A172 (cell line): ENCODE measurements at places on chromosomes 7 and 10. TPM values are rescaled to one million over a fixed set of nuclear protein-coding genes. Genes with fewer than 3 reads are reported as not detected.

- no peak for DNase-seq
Measured at GRCh38 chr10:95377950-95378349, 87.1 kb upstream of the PDLIM1 start.

- DNase-seq: no peak
Measured at GRCh38 chr7:1642291-1642731, 27.8 kb upstream of the ELFN1 start.

DNA sequence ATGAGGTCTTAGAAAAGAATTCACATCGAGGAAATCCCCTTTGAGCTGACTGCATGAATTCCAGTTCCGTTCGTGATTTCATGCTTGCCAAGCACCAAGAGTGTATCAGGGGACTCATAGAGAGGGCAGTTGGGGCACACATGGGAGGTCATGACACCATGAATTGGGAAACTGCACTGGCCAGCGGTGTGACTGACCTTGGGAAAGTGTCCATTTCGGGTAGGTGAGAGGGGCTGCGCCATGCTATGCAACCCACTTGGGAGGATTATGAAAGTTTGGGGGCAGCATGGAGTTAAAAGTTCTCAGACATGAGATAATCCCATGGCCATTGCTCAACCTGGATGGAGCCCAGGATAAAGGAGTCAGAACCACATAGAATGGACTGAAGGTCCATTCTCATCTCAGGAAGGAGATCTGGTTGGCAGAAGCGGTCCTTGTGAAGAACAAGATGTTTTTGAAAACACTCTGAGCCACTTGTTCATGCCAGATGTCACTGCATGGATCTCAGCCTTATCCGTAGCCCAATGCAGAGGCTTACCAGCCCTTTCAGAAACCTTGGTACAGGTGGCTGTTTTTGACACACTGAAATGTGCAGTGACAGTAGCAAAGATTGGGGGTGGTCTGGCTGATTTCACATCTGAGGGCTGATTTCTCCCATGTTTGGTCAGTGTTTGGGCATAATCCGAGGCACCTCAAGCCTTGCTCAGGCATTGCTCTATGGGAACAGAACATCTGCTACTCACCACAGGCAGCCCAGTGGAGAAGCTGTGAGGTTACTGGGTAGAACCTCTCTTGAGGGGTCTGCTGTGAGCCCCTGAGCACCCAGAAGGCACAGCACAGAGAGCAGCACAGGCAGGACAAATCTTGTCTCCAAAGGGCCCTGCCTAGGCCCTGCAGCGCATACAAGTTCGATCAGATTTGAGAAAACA is 252.3 kb downstream of the CXCL12 start:
- no peak for DNase-seq

ANKRD61 gene
- total RNA-seq: 1.0 TPM in 1 of 2 replicates, not detected in the other

DNA sequence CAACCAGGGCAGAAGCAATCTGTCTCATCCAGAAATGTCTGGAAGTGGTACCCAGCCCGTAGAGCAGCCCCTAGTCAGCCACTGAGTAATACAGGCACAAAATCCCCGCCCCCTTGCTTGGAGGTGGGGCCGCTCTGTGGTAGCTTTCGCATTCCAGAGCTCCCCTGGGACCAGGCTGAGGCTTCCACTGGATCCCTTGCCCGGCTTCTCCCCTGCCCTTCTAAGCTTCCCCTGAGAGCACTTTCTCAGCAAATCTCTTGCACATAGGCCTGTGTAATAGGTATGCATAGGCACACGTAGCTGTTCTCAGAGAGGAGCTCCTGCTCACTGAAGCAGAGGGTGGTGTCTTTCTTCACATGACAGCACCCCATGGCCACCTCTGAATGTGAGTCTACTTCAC is 144.2 kb downstream of the BMS1 start:
- DNase-seq: peak; percentile 10

GRCh38 chr7:99392659-99393354 is 15.6 kb downstream of the PDAP1 start:
- DNase-seq: no peak

OSBPL3 gene
- total RNA-seq: 17.5 and 19.1 TPM in 2 replicates

DNA sequence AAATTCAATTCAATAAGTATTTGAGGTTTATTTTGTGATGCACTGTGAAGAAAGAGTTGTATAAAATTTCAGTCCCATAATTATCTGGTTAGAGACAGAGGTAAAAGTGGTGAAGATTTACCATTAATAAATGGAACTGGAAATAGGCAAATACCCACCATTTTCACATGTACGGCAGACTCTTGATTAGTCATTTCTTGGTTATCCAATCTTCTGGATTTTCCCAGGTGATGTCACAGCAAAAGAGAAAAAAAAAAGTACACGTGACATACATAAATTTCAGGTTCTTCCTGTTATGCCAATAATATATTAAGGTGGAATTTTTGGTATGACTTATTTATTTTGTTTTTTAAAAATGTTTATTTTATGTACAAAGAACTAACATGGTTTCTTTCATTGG is 26.8 kb downstream of the NT5C3A start:
- DNase-seq: no peak

DNA sequence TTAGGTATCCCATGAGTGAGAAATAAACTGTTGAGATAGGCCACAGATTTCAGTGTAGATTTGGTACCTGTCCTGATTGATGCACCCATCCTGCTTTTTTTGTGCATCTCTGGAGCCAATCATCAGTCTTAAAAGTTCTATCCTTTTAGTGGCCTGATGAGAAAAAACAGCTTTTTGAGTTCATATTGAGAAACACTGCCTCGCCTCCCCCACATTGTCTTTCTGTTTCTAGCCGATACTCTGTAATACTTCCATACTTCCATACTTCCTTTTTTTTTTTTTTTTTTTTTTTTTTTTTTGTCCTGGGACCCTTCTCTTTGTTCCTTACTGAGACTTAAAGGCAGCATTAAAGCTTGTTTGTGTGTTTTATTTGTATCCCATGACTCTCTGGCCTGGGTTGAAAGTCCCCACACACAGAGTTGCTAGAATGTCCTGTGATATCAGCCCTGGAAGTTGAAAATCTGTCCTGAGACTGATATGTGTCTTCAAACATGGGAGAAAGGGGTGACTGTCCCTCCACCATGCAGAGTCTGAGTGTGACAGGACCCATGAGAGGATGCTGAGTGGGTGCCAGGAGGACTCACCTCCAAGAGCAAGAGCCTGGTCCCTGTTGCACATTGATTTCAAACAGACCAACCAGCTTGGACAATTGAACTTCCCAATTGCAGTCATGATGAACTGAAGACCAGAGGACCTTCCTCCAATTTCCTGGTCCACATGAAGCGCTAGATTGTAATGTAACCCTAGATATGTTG is 5.7 kb downstream of the ZNF22 start:
- DNase-seq: no peak

SORCS1 gene
- total RNA-seq: 0.64 and 1.2 TPM in 2 replicates

GJD4 gene
- not detected in 2 replicates for total RNA-seq

GRCh38 chr10:96890580-96890979 is 58.5 kb downstream of the LCOR start:
- no peak for DNase-seq

CH25H gene
- 0.09 TPM in 1 of 2 replicates, not detected in the other for total RNA-seq

URGCP gene
- total RNA-seq: 37.8 and 41.8 TPM in 2 replicates

GRCh38 chr10:59212301-59212798 is 35.9 kb downstream of the PHYHIPL start:
- DNase-seq: no peak

- DNase-seq: no peak
Measured at GRCh38 chr7:93145354-93145753, 2.8 kb downstream of the SAMD9L start.

DNA sequence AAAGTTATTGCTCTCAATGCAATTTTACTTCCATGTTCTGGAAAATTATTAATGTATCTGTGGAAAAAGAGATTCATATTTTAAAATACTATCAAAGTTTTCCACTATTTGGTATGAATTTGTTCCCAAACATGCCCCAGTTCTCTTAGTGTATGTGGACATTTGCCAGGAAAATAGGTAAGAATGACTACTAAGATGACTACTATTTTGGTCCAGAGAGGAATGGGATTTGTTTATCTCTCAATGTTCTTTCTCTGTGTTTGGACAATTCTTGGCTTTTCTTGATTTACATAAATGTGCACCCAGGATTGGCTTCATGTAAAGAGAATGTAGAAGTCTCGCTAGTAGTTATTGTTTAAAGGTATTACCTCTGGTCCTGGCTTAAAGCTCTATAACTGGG is 60.3 kb upstream of the POT1 start:
- no peak for DNase-seq

DNA sequence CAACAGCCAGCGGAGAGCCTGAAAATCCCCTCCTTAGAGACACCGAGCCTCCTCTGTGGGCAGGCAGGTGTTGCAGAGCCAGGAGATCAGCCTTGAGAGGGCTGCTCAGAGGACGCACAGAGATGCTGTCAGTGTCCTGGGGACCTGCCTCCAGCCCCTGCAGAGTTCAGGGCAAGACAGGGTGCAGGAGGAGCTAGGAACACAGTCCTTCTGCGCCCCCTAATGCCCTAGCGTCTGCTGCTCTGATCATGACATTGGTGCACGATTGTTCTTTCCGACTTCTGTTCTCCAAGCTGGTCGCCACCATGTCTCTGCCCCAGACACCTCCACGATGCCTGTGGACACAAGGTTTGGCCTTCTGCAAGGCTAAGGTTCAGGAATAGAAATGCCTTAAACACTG is 613.7 kb upstream of the MKI67 start:
- no peak for DNase-seq

FGFR2 gene
- 0.19 TPM in 1 of 2 replicates, not detected in the other for total RNA-seq

DNA sequence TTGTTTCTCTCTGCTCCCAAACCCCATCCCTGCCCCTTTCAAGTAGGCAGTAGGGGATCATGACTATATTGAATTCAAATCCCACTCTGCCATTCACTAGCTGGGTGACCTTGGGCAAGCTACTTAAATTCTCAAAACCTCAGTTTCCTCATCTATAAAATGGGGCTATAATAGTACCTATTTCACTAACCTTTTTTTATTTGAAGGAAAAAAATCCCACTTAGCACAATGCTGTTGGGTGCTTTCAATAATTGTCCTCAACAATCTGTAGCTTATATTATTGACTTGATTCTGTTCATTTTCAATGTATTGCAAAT is 190.4 kb upstream of the YAE1 start:
- no peak for DNase-seq

GRCh38 chr7:80095545-80095944 is 39.1 kb upstream of the GNAI1 start:
- DNase-seq: peak; percentile 26

COL28A1 gene
- total RNA-seq: 0.26 TPM in 1 of 2 replicates, not detected in the other

SH2D4B gene
- total RNA-seq: 0.07 and 0.53 TPM in 2 replicates

GRCh38 chr7:97008275-97008917 is 3.0 kb downstream of the DLX6 start:
- no peak for DNase-seq

TLL2 gene
- total RNA-seq: 0.12 and 0.38 TPM in 2 replicates

DNA sequence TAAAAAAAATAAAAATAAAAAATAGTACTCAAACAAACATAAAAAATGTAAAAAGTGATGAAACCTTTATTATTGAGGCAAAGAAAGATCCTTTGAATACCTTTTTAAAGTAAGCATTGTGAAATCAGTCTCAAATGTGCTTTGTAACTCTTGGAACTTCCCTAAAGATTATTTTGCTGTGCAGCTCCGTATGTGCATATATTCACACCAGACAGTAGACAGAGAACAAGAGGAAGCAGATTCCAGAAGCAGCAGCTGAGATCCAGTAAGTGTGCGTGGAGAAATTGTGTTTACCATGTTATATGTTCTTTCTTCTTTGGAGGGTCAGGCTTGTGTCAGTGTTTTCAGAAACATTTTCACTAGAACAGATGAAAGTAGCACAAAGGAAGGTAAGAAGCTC is 324.9 kb downstream of the AGMO start:
- DNase-seq: no peak

DNA sequence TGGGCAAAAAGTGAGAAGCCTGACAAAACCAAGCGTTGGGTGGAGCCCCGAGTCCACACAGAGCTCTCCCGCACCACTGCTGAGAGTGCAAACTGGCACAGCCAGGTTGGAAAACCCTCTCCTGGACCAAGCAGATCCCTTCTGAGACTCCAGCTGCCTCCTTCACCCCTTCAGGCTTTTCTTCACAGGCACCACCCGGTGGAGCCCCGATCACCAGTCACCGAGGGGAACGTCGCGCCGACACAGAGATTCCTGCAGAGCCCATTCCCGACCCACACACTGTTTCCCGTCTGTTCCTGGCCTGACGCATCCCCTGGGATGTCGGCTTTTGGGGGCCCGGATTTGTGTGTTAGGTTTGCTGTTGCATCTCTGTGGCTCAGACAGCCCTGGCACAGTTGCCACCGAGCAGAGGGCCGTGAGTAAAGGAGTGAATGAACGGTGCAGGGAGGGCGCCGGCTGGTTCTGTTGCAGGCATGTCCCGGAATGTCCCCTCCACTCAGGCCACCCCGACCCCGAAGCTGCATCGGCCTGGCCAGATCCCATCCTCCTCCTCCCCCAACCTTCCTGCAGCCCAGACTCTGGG is 51.0 kb upstream of the INPP5A start:
- DNase-seq: no peak

GRCh38 chr10:34092891-34093290 is 722.2 kb downstream of the PARD3 start:
- no peak for DNase-seq

DNA sequence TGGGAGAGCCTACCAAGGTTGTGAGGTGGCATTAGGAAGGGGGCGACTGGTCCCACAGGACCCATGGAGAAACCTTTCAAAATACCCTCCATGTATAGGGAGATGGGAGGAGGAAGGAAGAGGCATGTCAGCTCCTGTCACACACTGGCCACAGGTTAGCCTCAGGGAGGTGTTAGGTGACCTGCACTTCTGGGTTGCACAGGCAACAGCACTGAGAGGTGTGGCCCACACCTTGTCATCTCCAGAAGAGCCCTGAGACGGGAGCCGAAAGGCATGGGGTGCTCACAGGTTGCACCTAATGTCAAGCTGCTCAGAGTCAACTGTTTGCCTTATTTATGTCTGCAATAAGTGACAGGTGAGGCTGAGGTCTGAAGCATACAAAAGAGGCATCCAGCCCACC is 14.6 kb upstream of the USP6NL start:
- DNase-seq: no peak

GRCh38 chr7:621572-622285 is 102.1 kb upstream of the PDGFA start:
- DNase-seq: no peak

HOXA1 gene
- 0.34 TPM in 1 of 2 replicates, not detected in the other for total RNA-seq

UTF1 gene
- total RNA-seq: not detected in 2 replicates

SPDYE9 gene
- total RNA-seq: not detected in 2 replicates

DNA sequence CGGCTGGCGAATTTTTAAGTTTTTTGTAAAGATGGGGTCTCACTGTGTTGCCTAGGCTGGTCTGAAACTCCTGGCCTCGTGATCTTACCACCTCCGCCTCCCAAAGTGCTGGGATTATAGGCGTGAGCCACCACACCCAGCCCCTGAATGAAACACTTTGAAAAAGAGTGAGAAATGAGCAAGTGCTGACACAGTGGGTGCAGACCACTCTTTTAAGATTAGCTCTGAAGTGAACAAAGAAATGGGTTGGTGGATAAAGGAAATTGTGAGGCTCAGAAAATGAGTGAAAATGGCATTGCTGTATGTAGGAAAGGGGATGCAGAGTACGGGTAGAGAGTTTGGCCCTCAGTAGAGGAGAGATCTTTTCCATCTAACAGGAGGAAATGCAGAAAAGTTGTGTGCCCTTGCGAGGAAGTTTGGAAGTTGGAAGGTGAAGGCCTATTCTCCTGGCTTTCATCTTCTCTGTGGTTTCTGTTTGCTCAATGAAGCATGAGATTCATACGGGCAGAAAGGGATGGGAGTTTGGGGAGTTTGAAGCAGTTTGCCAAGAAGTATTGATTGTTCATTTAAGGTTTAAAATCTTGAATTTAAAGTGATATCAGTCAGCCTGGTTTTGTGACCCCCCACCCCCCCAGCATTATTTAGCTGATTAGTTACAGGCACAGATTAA is 11.0 kb downstream of the MAPK8 start:
- no peak for DNase-seq
